ENCODE measurements at places on chromosomes 1 and 21.

DNA sequence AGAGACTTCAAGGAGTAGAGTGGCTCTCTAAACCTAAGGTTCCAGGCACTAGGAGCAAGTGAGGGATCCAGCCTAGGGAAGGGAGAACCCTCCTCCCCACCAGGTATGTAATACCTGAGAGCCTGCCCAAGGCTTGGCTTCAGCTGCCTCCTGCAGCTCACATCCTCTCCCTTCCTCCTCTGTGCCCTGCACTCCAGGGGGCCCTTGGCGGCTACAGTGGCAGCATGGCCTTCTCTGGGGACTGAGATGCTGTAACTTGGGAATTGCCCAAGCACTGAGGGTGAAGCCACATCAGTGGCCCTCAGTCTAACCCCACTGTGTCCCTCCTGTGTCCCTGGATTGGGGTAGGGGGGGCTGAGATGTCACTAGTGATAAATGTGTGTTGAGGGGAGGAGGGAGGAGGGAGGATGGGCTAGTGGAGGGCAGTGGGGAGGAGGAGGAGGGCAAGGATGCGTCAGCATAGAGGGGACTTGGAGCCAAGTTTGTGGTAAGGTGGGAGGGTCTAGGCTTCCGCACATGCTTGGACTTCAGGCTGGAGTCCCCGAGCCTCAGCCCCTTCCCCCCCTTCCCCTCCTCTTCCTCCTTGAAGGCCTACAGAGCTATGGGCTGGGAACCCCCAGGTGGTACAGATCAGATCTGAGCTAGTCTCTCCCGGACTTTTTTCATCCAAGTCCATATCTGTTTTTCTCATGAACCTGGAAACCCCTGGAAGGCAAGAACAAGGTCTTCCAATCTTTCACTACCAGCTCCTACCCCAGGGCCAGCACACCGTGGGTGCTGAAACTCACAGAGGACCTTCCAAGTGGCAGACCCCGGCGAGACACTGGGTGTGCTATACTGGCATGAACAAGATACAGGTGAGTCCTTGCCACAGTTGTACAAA lies 17.5 kb downstream of the COL9A2 start:
- no peak for DNase-seq

DNA sequence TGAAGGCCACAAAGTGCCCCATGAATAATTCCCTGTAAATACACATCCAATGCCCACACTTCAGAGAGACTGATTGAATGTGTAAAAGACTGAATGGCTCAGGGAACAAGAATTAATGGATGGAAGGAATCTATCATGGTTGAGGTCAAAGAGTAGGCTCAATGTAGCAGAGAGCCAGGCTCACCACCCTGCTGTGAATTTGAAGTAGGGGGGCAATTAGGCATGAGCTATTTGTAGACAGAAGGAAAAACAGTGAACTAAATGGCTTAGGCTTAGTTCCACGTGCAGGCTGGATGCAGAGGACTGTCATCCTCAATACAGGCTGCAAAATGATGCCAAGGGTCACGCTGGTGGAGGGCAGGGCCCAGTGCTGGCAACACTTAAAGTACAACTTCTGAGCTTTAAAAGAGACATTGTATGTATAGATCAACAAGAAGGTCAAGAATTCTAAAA lies 22.9 kb upstream of the IGSF3 start:
- no peak for DNase-seq

- DNase-seq: peak; percentile 45
These were observed 859.0 kb upstream of the B3GALT2 start for GRCh38 chr1:194045416-194045815.

- peak; percentile 60 for DNase-seq
These were observed 6.7 kb upstream of the SH2D2A start for GRCh38 chr1:156823210-156823790.

- DNase-seq: no peak
These were observed 339.7 kb downstream of the PTPRC start for GRCh38 chr1:198978523-198978922.

- peak; percentile 10 for DNase-seq
These were observed 96.8 kb upstream of the PALMD start for GRCh38 chr1:99548943-99549605.

- DNase-seq: no peak
These were observed 111.4 kb downstream of the ZP4 start for GRCh38 chr1:237779356-237779755.

- no peak for DNase-seq
These were observed 11.6 kb downstream of the SDCCAG8 start for GRCh38 chr1:243267471-243267880.

- peak; percentile 69 for DNase-seq
These were observed 3.2 kb upstream of the RXFP4 start for GRCh38 chr1:155938220-155938627.

DNA sequence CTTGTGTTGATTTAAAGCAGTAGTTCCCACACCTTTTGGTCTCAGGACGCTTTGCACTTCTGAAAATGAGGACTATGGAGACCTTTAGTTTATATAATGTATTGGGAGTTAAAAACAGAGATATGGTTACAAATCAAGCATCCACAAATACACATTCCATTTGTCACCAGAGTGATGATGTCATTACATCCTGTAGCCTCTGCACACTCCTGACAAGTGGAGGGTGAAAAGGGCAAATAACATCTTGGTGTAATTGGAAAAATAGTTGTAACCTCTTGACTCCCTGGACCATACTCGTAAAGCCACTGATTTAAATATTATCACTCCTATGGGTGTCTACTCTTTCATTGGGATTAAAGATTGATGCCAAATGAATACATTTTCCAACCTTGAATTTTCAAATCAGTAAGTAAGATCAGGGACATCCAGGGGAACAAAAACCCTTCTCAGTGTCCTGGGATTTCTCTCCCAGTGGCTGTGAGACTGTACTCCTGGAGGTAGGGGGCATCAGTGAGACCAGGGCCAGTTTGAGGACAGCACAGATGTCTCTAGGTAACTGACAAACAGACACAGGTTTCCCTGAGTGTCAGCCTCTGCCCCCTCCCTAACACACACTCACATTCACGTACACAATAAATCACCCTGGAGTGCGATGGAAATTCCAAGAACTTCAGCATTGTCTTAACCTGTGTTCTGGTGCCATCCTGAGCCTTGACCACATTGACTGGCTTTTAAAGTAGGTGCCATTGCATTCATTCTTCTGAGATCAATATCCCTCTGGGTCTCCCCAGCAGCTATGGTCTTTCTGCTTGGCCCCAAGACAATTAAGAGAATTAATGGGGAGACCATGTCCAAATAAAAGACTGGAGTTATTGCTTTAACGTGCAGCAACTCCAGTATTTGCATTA lies 63.0 kb downstream of the NR5A2 start:
- peak; percentile 47 for DNase-seq

GRCh38 chr1:212283741-212284140 lies 1.5 kb upstream of the PPP2R5A start:
- no peak for DNase-seq

DNA sequence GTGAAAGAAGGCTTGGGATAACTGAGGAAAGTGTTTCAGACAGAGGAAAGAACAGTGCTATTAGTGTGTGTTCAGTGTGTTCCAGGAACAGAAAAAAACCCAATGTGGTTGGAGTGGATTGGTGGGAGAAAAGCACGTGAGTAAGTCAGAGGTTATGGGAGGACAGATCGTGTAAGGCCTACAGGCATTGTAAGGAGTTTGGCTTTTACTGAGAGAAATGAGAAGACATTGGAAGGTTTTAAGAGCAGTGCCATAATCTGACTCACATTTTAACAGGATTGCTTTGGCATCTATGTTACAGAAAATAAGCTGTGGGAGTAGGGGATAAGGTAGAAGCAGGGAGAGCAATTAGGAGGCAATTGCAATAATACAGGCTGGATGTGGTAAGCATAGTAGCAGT lies 4.8 kb downstream of the ARPC5 start:
- DNase-seq: no peak

DNA sequence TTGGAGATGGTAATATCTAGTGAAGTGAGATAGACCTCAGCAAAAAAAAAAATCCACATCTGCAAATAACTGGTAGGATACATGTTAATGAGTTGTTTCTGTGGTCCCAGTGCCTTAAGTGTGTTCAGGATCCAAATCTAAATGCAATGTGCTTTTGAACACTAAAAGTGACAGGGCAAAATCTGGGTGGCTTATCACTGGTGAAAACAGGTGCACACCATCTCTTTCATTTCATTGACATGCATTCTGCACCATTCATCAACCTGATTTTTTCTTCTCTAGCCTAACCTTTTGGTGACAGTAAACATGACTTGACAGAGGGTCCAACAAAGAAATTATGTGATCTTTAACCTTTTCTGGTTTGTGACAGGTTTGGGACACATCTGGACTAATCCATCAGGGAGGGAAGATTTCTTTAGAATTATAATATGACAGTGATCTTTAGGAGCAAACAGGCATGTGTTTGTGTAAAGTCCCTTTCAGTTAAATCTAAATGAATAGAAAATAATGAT lies 201.6 kb upstream of the NEGR1 start:
- no peak for DNase-seq

- DNase-seq: no peak
These were observed 263.0 kb upstream of the NRIP1 start for GRCh38 chr21:15327637-15328265.

DNA sequence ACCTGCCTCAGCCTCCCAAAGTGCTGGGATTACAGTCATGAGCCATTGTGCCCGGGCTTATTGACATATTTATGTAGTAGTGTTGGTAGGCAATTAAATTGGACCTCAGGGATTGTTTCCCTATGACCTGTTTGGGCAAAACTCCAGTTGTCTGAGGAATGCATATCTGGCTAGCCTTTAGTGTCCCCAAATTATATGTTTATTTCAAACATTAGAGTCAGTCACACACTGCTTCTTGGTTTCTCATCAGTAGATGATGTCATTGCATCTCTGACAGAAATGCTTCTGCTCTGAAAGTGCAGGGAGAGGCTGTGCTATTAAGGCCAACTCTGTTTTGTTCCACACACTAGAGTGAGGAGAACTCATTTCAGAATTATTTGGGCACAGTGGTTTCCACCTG lies 12.5 kb downstream of the PIP5K1A start:
- peak; percentile 71 for DNase-seq

- DNase-seq: peak; percentile 46
These were observed 41.7 kb downstream of the DIP2A start for GRCh38 chr21:46500224-46500861.

- no peak for DNase-seq
These were observed 2.8 kb downstream of the ARID4B start for GRCh38 chr1:235325139-235325538.

DNA sequence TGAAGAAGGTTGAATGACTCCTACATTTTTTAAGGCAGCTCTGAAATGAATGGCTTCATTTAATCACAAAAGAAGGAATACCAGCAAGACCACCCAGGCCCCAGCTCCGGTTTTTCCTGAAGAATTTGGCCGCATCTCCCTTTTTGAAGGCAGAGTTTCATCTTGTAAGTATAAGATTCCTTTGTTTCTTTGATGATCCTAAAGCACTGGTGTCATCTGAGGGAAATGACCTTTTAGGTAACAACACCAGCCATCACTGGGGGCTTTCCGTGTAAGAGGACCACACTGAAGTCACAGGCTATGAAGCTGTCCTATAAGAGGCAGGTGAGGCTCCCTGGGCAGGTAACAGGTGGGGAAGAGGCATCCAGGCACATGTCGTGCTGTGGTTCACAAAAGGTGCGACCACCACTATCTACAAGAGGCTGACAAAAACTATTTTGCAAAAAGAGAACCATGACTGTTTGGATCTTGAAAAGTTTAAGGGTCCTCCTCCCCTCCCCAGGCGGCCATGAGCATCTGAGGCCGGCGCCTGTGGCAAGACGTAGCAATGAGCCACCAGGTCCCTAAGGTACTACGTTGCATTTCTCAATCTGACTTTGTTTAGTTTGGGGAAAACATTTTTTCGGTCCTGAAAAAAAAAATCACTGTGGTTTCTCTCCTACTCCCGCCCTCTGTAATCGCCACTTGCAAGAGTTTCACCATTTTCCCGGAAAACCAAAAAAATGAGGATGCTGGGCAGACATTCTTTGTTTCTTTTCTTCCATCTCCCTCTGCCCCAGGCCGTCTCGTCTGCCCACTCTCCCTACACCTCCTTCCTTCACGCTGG lies 46.3 kb upstream of the IRF2BP2 start:
- DNase-seq: no peak

Measured in kidney tubule cell (primary cell).